Stimulated activated CD4-positive, alpha-beta T cell treated with anti-CD3 and anti-CD28 coated beads, Interleukin-12 subunit alpha, Interleukin-12 subunit beta, amount 100 ng/mL, for 4 hours (primary cell): ENCODE measurements at places on chromosomes 1 and 21.

DNA sequence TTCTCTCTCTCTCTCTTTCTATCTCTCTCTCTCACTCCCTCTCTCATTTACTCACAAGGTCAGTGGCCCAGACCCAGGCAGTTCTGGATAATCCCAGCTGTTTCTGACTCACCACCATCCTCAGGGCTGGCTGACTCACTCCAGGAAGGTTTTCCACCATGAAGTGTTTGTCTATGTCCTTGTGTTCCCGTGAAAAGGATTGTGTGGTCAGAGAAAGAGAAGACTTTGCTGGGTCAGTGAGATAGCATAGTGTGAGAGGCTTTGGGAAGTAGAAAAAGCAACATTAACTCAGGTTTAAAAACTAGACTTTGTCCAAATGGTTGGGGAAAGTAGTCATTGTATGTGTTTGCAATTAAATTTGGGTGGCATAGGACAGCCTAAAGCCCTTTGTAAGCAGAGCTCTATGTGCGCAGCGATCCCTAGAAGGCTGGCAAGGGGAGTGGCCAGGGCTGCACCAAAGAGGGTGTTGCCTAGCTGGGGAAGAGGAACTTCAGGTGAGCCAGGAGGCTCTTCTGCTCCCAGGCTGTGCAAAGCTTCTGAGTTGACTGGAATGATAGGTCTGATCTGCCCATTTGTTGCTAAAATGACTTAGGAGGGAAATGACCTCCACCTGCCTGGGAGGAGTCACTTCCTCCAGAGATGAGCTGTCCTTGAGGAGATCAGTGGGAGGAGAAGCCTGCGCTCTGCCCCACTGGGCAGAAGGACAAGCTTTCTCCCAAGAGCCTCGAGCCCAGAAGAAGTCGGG lies 4.9 kb upstream of the CAPN2 start:
- DNase-seq = no peak

DNA sequence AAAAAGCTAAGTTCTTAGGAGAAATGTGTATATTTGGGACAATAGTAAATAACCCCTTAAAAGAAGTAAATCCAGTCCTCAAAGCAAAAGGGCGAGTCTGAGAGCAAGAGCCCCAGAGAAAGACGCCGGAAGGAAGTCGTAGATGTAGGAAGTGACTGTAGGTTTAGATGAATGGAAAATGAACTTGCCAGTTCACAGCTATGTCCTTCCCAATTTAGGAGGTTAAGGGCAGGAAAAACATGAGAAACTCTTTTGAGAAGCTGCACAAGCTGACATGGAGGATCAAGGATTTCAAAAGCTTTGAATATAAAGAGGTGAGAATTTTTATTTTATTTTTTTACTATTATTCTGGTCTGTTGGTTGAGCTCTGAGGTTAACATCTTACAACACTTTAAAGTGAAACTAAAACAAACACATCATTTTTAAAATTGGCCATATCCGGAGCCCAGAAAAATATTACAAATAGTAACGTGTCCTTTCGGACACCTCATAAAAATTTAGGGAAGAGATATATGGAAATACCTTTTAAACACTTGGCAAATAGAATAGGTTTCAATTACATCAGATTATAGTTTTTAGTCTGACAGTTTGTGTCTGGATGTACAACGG lies 1178.6 kb downstream of the MRPL39 start:
- DNase-seq = no peak

DNA sequence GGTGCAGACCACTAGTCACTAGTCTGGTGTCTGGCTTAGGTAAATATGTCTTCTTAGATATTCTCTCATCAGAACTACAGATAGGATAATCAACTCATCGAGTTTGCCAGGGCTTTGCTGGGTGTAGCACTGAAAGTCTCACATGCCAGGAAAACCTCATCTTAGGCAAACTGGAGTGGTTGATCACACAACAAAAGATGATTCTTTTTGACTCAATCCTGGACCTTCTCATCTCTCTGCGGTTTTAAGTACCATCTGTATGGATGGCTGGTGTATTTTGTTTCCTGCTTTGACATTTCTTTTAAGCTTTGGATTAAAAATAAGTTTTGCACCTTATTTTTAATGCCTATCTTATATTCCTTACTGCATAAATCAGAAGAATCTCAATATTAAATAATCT lies 11.3 kb downstream of the GBP2 start:
- no peak for DNase-seq

DNA sequence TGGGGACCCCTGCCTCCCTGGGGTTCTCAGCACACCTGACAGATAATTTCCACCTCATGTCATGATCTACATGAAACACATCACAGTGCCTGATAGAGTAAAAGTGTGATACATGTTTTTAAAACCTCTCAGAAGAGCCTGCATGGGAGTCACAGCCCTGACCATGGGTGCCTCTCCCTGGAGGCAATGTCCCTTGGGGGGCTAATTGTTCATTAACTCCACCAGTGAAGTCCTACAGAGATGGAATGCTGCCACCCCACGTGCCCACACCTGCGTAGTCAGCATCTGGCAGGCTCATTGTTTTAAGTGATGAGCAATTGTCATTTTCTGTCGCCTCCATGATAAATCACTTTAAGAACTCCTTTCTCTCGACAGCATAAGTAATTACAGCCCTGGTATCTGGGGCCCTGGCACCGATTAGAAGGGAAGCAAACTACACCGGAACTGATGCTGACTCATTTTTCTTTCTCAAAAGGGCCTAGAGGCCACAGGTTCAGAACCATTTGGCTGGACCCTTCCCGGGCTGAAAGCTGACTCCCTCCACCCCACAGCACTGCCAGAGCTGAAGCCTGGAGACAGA lies 109.6 kb upstream of the GJB5 start:
- DNase-seq = no peak

DNA sequence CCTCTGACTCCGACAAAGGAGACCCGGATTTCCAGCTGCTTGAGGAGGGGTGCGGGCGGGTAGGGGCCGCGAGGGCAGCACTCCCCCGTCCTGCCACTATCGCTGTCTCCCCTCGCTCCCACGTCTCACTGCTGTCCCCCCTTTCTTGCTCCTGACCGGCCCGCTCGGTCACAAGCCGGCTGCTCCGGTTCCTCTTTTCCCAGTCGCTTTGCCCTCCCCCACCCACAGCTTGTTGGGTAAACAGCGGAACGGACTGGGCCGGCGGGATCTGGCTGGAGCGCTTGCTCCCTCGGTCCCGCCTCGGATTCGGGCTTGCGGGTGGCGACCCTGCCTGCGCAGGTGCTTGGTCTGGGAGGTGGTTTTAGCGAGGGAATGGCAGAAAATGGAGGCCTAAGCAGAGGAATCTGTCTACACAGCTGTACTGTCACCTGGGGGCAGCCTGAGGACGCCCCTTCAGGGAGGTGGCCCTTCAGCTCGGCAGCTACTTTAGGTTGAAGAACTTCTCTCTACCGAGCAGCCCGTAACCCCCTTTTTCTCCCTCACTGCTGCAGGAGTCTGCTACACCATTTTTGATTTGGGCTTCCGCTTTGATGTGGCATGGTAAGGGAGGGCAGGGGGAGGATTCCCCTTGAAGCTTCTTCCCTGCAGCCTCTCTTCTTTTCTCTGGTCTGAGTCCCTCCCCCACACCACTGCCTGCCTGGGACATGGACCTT lies 645 bp downstream of the ATP6V0B start:
- no peak for DNase-seq

- no peak for DNase-seq
Observed at GRCh38 chr21:35616090-35616489, 444.2 kb downstream of the SETD4 start.

GRCh38 chr1:178642282-178642681 lies 82.8 kb upstream of the RALGPS2 start:
- DNase-seq = no peak
